ENCODE measurements at places on chromosomes 7 and 10.

DNA sequence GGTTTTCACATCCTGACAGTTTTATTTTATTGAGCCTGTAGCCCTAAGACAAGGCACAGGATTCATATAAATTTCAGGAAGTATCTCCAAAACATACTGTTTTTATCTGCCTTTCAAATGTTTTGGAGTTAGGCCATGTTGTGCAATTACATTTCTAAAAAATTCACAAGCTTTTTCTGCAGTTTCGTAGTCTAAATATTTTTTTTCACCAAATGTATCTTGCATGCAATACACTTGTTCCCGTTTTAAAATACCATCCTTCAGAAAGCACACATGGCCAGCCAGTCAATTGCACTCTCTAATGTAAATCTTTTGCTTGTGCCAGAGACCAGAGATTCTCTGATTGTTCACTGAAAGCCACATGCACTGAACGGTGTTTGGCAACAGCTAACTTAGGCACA, 161.5 kb upstream of the PRKCQ start:
- no peak for DNase-seq

GRCh38 chr10:93080350-93081046, 6.8 kb downstream of the CYP26A1 start:
- no peak for DNase-seq

- no peak for DNase-seq
Observed at GRCh38 chr7:12570534-12571461, at the start of gene SCIN. Gene SCIN, plus strand, starts transcription at chr7:12570720. Its CDS starts 67 bp downstream, at chr7:12570787.

GRCh38 chr10:32961343-32961894, 3.4 kb upstream of the ITGB1 start:
- DNase-seq = no peak

- no peak for DNase-seq
Observed at GRCh38 chr10:133487085-133487484, 33.3 kb downstream of the SCART1 start.

GRCh38 chr10:20608503-20608902, 288.6 kb downstream of the NEBL start:
- no peak for DNase-seq

DNA sequence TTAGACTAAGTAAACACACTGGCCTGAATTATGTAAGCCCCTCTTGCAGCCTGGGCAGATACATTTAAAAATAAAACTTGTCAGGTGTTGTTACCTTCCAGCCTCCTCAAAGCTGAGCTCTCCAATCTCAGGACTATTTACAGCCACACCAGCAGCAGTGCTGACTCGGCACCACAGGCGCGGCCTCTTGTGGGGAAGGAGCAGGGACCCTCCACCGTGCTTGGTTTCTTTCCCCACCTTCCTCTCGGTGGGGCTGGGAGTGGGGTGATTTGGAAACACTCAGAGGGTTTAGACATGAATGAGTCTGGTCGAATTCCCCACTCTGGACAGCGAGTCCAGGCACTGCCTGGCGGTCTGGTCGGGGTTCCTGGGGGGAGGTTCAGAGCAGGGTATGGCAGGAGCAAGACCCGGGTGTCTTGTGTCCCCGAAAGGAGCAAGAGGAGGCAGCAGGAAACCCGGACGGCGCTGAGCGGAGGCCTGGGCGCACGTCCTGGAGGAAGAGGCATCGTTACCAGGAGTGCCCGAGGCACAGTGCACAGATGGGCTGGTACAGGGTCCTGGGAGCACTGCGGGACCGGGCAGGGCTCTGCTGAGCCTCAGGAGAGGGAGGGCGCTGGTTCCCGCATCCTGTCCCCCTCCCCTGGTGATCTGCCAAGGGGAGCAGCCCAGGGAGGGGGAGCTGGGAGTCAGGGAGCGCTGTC, 29.2 kb upstream of the CFAP46 start:
- no peak for DNase-seq

GRCh38 chr10:4095166-4095917, 310.3 kb upstream of the KLF6 start:
- no peak for DNase-seq

DNA sequence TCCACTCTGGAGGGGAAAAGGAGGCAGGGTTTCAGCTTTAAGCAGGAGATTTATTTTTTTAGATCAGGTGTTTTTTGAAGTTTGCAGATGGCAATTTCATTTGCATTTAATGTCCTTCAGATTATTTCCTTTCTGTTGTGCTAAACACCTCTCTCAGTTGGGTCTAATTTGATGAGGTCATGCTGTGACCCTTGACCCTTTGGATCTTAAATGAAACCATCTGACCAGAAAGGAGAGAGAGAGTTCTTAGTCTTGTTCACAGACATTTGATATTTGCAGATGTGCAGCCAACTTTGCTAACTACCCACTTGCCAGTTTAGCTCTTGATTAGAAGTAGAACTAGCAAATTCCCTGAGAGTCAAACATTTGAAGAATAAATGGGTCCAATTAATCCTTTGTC, 101.5 kb upstream of the RAB11FIP2 start:
- DNase-seq = no peak

- no peak for DNase-seq
Observed at GRCh38 chr7:152966189-152966588, 206.6 kb downstream of the ACTR3B start.

DNA sequence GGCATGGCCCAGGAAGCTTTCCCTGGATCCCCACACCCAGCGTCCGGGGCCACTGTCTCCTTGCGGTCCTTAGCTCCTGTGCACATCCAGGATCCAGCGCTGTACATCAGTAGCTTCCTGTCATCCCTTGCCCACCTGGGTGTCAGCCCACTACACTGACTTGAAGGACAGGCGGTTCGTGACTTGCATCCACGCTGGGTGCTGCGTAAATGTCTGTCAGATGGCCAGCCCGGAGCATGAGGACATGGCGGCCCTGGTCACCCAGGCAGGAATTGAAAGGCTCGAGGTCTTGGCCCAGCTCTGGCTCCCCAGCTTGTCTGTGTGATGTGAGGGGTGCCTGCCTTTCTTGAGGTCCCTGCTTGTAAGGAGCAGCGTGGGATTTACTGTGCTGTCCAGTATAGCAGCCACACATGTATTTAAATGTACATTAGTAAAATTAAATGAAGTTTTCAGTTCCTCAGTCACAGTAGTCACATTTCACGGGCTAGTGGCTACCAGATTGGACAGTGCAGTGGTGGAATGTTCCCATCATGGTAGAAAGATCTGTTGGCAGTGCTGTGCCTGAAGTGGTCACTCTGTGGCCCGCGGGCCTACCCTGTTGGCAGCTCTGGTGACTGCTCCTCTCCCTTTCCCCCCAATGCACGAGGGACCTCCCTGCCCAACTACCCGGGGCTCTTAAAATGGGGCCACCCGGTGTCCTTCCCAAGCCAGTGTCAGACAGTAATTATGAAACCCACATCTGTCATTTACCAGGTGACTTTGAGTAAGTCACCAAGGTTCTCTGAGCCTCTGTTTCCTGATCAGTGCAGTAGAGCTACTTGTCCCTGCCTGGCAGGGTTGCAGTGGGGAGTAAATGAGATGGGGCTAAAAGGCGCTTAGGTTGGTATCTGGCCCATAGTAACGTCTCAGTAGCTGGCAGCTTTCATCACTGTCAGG, 97.8 kb upstream of the PPIF start:
- no peak for DNase-seq

GRCh38 chr7:87628780-87629569, 777 bp downstream of the RUNDC3B start:
- peak; percentile 21 for DNase-seq

- no peak for DNase-seq
Observed at GRCh38 chr7:71133232-71133622, 1.3 kb downstream of the GALNT17 start.

DNA sequence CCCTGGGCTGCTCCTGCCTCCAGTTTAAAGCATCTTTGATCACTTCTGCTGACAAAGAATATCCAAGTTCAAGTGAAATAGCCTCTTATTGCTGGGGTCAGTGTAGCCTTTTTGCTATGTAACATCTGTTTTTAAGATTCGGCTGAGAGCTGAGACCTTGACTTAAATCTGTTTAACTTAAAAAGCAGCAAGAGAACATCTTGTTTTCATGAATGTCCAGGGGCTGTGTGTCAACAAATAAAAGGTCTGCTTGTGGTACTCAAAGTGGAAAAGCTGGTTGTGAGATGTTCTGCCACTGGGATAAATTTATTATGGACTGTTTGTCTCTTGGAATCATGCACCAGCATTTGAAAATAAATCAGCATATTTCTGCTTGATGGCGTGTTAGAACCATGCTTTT, 73.2 kb downstream of the CALD1 start:
- no peak for DNase-seq

- no peak for DNase-seq
Observed at GRCh38 chr10:95295031-95295755, 4.4 kb upstream of the PDLIM1 start.

Data from SW 1271 (cell line).